Stimulated activated CD8-positive, alpha-beta memory T cell treated with anti-CD3 and anti-CD28 coated beads, Interleukin-7, amount 100 ng/mL, for 48 hours (primary cell): ENCODE measurements at places on chromosomes 12 and 14.

GRCh38 chr14:36721877-36722276 is 60.2 kb downstream of the PAX9 start:
- DNase-seq = no peak

DNA sequence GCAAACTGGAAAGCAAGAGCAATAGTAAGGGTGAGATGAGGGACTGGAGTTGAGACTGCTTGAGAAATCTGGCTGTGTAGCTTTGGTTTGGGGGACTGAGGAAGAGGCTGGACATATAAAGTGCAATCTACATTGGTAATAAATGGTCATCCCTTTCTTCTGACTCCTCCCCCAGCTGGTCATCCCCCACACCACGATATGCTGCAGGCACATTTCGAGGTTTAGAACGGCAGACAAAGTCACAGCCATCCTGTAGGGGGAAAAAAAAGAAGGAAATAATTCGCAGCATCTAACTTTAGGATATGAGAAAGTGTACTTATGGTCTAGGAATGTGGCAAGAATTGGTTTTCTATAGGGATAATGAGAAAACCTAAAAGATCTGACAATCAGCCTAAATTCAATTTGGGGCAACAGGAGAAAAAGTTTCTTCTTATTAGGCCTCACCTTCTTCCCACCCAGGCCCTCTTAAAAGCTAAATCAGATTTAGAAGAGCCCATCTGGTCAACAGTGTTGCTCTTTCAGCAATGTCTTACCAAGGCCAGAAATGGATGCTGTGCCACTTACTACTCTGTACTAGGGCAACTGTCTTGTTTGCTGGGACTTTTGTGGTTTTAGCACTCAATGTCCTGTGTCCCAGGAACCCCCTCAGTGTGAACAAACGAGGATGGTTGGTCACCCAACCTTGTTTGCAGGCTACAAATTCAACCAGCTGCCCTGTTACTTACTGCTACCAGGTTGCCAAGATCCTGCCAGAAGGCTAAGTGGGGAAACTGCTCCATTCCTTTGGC is 7.6 kb downstream of the M6PR start:
- DNase-seq = no peak

GRCh38 chr14:103712633-103713247 is 2.5 kb downstream of the XRCC3 start:
- no peak for DNase-seq

- no peak for DNase-seq
Measured at GRCh38 chr14:47917344-47917954, 242.0 kb upstream of the MDGA2 start.

- no peak for DNase-seq
Measured at GRCh38 chr12:106287364-106287763, 15.2 kb upstream of the TCP11L2 start.

- DNase-seq = no peak
Measured at GRCh38 chr12:97968641-97969197, 506.1 kb downstream of the RMST start.

DNA sequence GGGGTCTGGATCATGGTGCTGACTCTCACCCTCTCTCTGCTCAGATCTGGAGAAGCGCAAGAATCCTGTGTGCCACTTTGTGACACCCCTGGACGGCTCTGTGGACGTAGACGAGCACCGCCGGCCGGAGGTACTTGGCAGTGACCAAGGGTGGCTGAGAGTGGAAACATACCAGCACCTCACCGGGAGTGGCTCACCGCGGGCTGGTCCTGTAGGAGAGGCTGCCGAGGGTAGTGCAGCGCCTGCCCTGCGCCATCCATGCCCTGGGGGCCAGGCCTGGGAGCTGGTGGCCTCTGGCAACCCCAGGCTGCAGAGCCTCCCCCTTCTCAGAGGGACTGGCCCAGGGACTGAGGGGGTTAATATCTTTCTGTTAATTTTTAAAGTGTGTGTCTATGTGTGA is 46.2 kb downstream of the IL31 start:
- no peak for DNase-seq

- DNase-seq = no peak
Measured at GRCh38 chr12:56839915-56840325, 76.8 kb downstream of the HSD17B6 start.

DNA sequence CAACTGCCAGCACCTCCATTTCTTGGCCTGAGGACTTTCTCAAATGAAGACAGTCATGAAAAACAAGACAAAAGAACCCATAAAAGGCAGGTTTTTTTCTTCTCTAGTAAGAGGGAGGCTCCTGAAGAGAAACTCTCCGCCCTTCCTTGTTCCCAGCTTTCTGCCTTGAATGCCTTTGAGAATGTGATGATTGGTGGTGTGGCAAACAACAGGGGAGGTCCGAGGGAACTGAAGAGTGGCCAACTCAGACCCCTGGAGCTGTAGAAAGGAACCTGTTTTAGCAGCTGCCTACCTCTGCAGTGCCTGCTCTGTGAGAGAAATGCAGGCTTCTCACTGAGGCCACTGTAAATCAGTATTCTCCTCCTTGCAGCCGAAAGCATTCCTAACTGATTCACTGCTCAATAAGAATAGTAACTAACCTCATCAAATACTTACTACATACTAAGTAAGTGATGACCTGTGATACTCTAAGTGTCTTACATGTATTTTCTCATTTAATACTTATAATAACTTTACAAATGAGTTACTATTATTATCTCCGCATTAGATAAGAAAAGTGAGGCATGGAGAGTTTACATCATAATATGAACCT is 16.7 kb upstream of the ERC1 start:
- DNase-seq = no peak

GRCh38 chr12:130909111-130909510 is 37.2 kb downstream of the RAN start:
- no peak for DNase-seq

GRCh38 chr14:97266653-97267052 is 469.5 kb downstream of the VRK1 start:
- DNase-seq = no peak

DNA sequence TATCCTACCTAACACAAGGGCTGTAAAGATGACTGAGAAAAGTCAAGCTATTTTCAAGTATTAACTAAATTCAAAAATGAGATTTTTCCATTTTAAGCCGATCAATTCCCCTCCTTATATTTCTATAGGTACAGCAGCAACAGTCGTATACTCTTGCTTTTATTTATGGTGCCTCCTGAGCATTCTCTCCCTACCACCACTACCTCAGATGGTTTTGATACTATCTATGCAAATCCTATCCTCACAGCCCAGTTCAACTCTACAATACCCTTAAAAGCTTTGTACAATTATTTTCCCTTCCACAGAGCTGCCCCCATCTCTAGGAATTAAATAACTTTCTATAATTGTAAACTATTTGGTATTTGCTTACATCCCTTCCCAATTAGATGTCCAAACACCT is 52.1 kb downstream of the GALC start:
- DNase-seq = no peak

GRCh38 chr12:92478692-92479091 is 224.1 kb upstream of the PLEKHG7 start:
- no peak for DNase-seq

- DNase-seq = no peak
Measured at GRCh38 chr12:1811948-1812291, 8.4 kb upstream of the LRTM2 start.

DNA sequence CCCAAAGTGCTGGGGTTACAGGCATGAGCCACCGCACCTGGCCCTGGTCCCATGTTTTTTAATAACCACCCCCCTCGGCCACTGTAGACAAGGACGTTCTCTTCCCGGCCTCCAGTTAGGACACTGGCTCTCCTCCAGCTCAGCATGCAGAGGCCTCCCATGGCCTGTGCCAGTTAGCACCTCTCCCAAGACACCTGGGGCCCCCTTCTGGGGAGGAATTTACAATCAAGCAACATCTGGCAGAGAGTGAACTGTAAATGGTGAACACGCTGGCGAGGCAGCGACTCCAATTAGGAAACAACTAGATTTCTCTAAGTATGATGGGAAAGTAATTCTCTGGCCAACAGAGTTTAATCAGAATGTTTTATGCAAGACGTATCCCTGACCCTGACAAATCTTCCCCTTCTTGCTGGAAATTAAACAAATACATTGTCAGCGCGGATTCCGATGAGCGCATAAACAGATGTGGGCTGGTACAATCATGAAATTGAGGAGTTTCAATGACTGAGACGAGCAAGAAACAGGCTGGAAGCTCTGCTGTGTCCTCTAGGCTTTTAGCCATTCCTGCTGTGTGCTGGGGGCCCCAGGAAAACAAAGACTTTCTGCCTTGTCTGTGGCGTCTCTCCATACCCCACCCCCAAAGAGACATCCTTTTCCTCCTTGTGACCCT is 61.7 kb upstream of the DLK1 start:
- no peak for DNase-seq

GRCh38 chr12:44817687-44818086 is 58.4 kb downstream of the NELL2 start:
- DNase-seq = no peak

DNA sequence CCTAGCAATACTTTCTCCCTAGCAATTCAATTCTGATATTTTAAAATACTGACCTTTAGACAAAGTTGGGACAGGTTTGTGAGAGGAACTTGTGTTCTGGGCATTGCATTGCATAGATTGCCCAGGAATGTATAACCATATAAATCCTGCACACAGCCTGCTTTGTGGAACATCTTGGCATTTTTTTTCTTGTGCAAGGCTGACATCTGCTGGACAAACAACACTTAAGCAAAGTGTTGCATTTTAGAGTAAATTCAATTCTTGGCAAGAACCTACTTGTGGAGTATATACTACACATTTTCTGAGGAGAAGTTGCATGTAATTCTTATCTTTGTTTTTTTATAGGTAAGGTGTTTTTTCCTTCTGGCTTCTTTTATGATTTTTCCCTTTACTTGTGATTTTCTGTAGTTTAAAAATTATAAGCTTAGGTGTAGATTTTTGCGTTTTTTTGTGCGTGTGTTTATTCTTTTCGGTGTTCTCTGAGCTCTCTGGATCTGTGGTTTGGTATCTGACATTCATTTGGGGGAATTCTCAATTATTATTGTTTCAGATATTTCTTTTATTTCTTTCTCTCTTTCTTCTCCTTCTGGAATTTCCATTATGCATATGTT is 26.4 kb downstream of the TESPA1 start:
- peak; percentile 28 for DNase-seq

- no peak for DNase-seq
Measured at GRCh38 chr14:76696361-76696760, 64.9 kb upstream of the VASH1 start.

GRCh38 chr12:10301103-10301502 is 6.6 kb upstream of the KLRD1 start:
- peak; percentile 60 for DNase-seq

GRCh38 chr12:47507221-47507620 is 198.6 kb downstream of the RPAP3 start:
- no peak for DNase-seq

GRCh38 chr12:25052196-25052913 is 103.5 kb upstream of the BCAT1 start:
- DNase-seq = peak; percentile 10

DNA sequence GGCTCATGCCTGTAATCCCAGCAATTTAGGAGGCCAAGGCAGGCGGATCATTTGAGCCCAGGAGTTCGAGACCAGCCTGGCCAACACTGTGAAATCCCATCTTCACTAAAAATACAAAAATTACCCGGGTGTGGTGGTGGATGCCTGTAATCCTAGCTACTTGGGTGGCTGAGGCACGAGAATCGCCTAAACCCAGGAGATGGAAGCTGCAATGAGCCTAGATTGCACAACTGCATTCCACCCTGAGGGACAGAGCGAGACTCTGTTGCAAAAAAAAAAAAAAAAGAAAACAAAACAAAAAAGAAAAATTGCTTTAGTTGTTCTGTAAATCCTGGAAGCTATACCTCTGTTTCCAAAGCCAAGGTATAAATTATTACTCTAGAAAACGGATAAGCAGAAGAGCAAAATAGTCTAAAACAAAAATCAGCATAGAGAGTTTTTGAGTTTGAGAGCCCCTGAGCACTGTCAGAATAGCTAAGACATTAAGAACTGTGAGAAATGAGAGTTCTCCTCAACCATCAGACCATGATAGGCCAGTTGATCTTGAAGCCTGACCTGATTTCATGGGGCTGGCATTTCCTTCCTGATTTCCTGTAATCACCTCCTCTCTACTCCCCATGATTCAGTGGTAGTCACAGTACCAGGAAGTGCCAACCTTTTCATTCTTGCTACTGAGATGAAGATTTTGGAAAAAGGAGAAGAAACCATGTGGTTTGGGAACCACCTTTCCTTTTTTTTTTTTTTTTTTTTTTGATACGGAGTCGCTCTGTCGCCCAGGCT is 31.7 kb downstream of the ATP2A2 start:
- no peak for DNase-seq

DNA sequence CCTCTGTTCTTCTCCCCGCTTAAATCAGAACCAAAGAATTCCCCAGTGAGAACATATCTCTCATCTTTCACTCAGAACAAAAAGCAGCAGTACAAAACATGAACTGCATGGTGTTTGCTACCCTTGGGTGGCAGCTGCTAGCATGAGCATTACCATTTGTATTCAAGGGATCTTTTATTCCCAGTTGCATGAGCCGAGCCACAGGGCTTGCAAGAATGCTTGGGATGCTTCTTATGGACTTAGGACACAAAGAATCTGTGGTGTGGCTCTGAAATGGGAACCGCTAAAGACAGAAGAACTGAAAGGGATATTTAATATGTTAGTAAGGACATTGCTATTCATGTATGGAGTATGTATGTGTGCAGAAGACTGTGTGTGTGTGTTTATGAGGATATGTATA is 190.6 kb downstream of the TMX1 start:
- no peak for DNase-seq

GRCh38 chr12:46386877-46387629 is 14.5 kb upstream of the SLC38A2 start:
- no peak for DNase-seq

DNA sequence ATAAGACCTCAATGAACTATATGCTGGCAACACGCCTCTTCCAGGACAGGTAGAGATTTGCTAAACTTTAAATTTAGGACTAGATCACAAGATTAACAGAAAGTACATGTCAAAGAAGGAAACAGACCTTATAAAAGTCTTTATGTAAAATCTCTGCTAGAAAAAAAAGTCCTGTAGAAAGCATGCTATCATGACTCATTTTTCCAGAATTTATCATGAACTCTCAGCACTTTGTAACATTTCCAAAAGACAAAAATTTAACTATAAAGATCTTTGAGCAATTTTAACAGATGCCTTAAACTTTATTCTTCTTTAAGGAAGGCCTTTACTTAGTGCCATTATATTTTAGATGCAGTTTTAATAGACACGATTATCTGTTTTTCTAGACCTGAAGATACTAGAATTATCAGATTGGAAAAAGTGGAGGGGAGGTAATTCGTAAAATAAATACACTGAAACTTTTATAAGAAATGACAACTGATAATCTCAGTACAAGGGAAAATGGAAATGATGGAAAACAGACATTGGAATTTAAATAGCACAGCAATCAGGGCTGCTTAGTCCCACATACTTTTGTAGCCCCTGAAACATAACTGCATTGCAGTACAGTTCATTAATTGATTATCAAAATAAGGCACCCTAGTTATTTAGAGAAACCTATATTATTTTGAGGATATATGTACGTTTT is 92.0 kb downstream of the TTLL5 start:
- no peak for DNase-seq

GRCh38 chr12:12087693-12088034 is 16.9 kb downstream of the BCL2L14 start:
- no peak for DNase-seq
